ENCODE measurements at places on chromosomes 16 and 17.

GRCh38 chr17:32349503-32349853 lies 479 bp upstream of the ZNF207 start:
- DNase-seq, result no peak

- no peak for DNase-seq
Measured at GRCh38 chr17:47180337-47180736, 8.8 kb downstream of the CDC27 start.

- DNase-seq, result no peak
Measured at GRCh38 chr17:19561697-19562318, 28.2 kb downstream of the SLC47A1 start.

- DNase-seq, result no peak
Measured at GRCh38 chr16:13961099-13961811, 41.3 kb downstream of the ERCC4 start.

DNA sequence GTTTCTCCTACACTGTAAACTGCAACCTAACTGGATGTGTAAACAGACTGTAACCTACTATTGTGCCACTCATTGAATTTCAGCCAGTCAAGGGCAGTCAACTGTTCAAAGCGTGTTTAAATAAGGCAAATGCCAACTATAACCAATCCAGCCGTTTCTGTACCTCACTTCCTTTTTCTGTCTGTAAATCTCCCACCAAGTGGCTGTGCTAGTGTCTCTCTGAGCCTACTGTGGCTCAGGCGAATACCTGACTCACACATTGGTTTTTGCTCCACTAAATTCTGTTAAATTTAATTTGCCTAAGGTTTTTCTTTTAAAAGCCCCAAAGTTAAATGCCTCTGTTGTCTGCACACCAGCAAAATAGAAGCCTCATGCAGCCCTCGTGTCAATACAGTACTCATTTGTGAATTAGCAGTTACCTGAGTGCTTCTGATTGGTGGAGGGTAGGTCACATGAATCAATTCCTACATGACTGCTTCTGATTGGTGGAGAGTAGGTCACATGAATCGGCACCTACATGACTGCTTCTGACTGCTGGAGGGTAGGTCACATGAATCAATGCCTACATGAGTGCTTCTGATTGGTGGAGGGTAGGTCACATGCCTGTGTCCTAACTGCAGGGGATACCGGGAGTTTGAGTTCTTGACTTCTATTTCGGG lies 31.1 kb upstream of the CCR7 start:
- DNase-seq, result no peak

- DNase-seq, result no peak
Measured at GRCh38 chr16:86975445-86975844, 341.7 kb downstream of the C16orf95 start.

GRCh38 chr16:89697616-89698331 lies 3.7 kb downstream of the SPATA2L start:
- DNase-seq, result no peak

GRCh38 chr16:10529895-10530669 lies 50.3 kb downstream of the EMP2 start:
- DNase-seq, result no peak

GRCh38 chr16:19809121-19809635 lies 75.5 kb downstream of the GPRC5B start:
- no peak for DNase-seq

DNA sequence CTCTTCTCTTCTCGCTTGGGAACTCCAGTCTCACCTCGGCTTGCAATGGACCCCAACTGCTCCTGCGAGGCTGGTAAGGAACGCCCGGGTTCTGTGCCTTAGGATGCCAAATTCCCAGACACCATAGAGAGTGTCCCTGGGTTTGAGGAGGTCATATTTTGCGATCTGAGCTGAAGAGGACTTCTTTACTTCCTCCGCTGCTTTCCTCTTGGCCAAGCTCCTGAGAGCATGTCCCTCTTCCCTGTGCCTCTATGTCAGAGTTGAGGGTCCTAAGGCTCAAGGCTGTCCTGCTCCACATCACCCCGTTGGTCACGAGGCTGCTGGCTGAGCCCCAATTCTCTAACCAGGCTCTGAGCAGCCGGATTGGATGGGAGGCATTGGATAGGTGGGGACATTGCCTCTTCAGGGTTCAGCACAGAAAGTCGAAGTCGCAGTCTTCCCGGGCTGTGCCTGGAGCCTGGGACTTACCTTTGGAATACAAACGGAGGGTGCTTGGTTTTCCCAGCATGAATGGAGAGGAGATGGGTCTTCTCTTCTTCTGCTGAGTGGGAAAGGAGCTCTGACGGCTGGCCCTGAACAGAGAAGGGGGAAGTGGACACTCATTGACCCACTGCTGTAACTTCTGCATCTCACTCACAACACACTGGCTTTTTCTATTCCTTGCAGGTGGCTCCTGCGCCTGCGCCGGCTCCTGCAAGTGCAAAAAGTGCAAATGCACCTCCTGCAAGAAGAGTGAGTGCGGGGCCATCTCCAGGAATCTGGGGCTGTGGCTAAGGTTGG lies 416 bp downstream of the MT1H start:
- DNase-seq, result no peak

- no peak for DNase-seq
Measured at GRCh38 chr17:41048441-41048840, 1.3 kb upstream of the KRTAP2-1 start.

- no peak for DNase-seq
Measured at GRCh38 chr17:48131216-48131824, 23.8 kb downstream of the SNX11 start.

GRCh38 chr16:72187551-72187950 lies 15.6 kb upstream of the PMFBP1 start:
- DNase-seq, result no peak

DNA sequence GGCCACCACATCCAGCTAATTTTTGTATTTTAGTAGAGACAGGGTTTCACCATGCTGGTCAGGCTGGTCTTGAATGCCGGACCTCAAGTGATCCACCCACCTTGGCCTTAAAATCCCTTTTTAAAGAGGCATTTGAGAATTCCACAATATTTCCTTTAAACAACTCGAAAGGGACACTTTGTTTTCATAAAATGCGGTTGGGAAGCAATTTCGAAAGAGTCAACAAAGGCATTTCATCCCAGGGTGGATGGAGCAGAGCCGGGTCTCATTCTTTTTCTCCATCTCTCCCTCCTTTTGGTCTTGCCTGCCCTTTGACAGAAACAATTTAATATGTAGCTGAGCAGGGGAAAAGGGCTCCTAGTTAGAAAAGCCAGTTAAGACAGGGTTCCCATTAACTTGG lies 13.5 kb upstream of the COG1 start:
- no peak for DNase-seq

GRCh38 chr17:11736613-11737312 lies 138.5 kb downstream of the DNAH9 start:
- no peak for DNase-seq

GRCh38 chr16:29994600-29995323 lies 655 bp downstream of the HIRIP3 start:
- DNase-seq, result no peak

DNA sequence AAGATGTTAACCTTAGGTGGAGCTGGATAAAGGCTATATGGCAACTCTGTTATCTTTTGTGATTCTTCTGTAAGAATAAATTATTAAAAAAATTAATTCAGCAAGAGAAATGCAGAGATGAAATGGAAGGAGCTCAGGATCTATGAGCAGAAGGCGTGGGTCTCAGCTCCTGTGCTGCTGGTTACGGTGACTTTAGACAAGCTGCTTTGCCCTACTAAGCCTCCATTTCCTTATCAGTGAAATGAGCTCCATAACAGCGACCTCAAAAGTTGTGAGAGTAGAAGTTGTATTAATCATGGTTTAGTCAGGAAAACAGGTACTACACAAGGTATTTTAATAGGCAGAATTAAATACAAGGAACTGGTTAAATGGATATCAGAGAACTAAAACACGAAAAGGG lies 48.2 kb upstream of the FOXJ1 start:
- no peak for DNase-seq

DNA sequence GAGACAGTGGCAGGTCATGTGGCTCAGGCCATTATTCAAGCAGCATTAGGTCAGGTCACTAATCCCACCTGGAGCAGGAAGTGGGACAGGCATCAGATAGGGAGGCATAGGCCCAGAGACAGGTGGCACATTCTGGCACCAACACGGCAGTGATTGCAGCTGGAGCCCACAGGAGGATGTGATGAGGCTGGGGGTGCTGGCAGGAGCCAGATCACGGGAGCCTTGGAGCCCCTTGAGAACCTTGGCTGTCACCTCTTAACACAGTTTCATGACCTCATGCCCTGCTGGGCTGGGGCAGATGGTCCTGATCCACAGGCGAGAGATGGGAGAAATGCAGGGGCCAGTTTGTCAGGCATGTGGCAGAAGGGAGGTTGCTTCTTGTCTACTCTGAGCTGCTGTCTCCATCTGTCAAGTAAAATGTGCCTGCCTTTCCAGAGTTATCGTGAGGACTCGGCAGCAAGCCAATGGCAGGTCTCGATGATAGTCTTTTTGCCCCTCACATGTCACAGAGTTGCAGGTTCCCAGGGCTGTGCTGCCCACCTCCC lies 109.6 kb downstream of the CLEC16A start:
- no peak for DNase-seq

- DNase-seq, result no peak
Measured at GRCh38 chr17:71287071-71287823, 833.6 kb upstream of the SOX9 start.

DNA sequence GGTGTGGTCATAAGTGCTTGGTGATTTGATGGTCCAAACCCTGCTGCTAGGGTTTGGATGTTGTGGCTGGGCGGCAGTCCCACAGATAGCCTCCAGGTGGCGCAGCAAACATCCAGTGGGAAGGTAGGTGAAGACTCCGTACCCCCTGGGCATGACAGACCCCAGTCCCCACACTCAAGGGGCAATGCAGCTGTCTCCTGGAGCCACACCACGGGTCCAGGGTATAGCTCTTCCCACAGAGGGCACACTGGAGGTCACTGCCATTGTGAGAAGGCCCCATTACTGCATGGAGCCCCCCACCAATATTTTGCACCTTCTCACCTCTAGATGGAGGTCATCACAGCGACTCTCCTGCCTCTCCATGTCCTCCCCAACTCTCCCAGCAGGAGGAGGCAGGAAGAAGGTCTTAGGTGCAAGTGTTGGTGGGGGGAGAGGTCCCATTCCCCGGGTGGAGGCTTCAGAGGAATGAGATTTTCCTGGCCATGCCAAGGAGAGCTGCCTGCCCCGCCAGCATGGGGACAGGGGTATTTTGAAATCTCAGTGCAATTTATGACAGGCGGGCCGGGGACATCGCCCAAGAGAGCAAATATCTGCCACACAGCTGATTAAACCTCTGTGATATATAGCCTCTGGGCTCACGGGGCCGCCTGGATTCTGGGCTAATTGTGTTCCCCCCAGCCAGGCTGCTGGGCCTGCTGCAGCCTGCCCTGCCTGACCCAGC lies 17.1 kb upstream of the C17orf113 start:
- no peak for DNase-seq

GRCh38 chr17:58998871-58999270 lies 107.8 kb downstream of the TRIM37 start:
- DNase-seq, result no peak

DNA sequence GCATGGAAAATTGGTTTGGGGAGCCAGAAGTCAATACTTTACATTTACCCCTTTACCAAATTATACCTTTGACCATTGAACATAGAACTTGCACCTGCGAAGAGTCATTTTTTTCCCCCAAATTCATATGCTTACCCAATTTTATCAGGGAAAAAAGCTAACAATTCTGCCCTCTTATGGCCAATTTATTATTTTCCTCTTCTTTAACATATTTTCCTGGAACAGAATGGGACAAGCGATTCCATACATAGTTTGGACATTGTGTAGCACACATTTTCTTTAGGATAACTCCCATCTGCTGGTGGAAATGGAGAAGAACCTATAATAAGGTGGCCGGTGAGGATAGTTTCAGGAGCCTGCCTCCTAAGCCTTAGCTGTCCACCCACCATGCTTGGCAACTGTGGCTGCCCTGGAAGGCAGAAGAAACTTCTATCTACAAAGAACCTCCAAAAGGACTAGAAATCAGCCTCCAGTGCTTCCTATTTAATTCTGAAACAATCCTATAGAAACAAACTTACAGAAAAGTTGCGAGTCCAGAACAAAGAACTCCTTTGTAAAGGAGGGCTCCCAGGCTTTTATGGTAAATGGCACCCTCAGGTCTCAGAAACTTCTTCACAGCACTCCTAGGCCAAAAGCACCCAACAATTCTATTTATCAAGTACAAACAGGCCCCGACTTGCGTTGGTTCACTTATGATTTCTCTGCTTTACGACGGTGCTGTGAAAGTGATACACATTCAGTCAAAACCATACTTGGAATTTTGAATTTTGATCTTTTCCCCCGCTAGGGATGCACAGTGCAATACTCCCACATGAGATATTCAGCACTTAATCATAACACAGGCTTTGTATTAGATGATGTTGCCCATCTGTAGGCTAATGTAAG lies 64.1 kb upstream of the CACNG4 start:
- no peak for DNase-seq

DNA sequence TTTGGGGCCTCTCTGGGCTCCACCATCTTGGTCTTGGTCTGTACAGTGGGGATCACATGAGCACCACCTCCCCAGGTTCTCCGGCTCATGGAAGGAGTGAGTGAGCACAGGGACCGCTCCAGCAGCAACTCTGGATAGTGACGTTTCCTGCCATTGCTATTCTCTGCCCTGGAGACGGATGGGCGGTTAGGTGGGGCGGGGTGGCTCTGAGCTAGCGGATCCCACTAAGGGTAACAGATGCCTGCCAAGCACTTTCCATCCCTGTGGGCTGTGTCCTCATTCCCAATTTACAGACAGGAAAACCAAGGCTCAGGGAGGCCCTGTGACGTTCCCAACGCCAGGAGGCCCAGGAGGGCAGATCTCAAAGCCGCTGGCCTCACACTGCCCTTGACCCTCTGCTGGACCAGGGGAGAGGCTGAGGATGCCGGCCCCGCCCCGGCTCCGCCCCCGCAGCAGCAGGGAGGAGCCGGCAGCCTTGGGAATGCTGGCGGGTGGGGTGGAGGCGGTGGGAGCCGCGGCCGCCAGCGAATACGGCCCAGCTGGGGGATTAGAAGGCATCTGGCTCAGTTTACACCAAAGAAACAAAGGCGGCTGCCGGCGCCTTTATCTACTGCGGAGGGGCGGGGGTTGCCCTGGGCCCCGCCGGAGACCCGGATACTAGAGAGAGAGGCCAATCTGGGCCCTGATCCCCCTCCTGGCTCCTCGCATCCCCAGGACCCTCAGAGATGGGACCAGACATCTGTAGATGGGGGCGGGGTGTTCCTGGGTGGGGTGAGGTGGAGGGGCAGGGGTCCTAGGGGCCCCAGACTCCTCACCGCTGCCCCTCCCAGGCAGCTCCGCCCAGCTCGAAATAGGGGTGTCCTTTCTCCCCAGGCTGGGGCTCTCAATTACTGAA lies 122.3 kb upstream of the CIBAR2 start:
- DNase-seq, result no peak

- no peak for DNase-seq
Measured at GRCh38 chr17:42414704-42415409, 8.2 kb downstream of the CAVIN1 start.
